ENCODE measurements at places on chromosomes 11 and 22. TPM values are rescaled to one million over a fixed set of nuclear protein-coding genes. Genes with fewer than 3 reads are reported as not detected.

- H3K4me1 ChIP-seq: no peaks in the 10 kb centered on the region
- H3K27me3 ChIP-seq: no peaks in the 10 kb centered on the region
- no peak for DNase-seq
- H3K4me3 ChIP-seq: no peak within 1 kb of the TSS
- no peaks in the 10 kb centered on the region for H3K36me3 ChIP-seq
Measured at GRCh38 chr22:36252754-36253522, at the start of gene APOL1. Gene APOL1, plus strand, starts transcription at chr22:36253133. Its CDS starts 1,823 bp downstream, at chr22:36254956.

- no peaks in the 10 kb centered on the region for H3K27me3 ChIP-seq
- no peak for DNase-seq
- no peak overlapping the region for H3K27ac ChIP-seq
- no peaks in the 10 kb centered on the region for H3K36me3 ChIP-seq
- no peaks in the 10 kb centered on the region for H3K4me1 ChIP-seq
Measured at GRCh38 chr22:19645905-19646304, 68.4 kb upstream of the SEPTIN5 start.

The SLC22A12 gene
- not detected for total RNA-seq

- H3K4me3 ChIP-seq: no peak overlapping the region
- H3K27ac ChIP-seq: no peak overlapping the region
- no peaks in the 10 kb centered on the region for H3K27me3 ChIP-seq
- no peaks in the 10 kb centered on the region for H3K36me3 ChIP-seq
- H3K4me1 ChIP-seq: no peaks in the 10 kb centered on the region
Measured at GRCh38 chr11:2794046-2794967, 91.3 kb downstream of the CDKN1C start.

The APOA1 gene
- total RNA-seq: not detected

DNA sequence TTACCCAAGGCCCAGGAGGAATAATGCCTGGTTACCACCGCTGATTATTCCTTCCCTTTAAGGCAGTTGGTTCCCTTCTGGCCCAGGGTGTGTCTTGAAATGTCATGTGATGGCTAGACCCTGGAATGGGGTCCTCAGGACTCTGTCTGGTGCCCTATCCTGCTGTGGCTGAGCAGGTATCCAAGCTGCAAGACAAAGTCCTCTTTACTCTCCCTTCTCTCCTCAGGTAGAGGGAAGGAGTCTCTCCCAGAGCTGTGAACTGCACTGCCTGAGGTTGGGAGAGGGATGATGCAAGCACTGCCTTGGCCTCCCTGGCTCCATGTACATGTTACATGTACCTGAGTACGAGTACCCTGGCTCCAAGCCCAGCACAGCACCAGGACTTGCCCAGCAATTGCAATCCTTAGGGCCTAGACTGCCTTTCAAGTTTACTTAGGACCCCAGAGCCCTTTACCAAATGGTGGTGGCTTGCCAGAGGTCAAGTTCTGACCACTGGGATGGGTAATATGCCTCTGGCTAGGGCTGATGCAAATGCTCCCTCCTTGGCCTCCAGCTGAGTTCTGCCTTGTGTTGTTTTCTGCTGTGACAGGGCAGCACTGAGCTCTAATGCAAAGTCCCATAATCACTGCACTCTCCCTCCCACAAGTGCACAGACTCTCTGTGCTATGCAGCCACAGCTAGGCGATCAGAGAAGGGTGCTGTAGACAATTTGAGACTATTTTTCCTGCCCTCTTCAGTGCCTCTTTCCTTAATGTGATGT, 20.7 kb upstream of the AQP11 start:
- H3K36me3 ChIP-seq: no peaks in the 10 kb centered on the region
- H3K4me3 ChIP-seq: no peak overlapping the region
- no peaks in the 10 kb centered on the region for H3K27me3 ChIP-seq
- peaks cover 9% of the 10 kb centered on the region for H3K4me1 ChIP-seq
- H3K27ac ChIP-seq: no peak overlapping the region
- DNase-seq: peak; percentile 74

DNA sequence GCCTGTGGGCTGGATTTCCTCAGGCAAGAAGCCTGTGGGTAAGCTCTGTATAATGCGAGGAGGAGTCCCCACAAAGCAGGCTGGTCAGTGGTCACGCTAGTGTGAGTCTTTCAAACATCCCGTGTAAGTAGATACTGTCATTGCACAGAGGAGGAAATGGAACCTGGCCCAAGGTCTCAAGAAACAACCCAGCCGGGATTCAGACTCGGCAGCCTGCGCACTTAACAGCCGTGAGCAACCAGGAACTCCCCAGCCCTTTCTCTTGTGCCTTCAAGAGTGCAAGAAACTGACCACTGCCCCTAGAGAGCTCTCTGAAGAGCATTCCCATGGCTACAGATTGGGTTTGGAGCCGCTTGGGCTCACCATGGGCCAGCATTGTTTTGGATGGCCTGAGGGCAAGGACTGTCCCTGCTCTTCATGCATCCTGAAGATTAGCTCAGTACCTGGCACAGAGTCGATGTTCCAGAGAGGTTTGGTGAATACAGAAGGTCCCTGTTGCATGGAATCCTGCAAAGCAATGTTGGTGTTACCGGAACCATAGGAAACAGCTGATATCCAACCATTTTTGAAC, 6.0 kb downstream of the MPST start:
- peaks cover 10% of the 10 kb centered on the region for H3K4me1 ChIP-seq
- no peak overlapping the region for H3K4me3 ChIP-seq
- DNase-seq: no peak
- H3K27ac ChIP-seq: no peak overlapping the region

The CARD10 gene
- total RNA-seq: 10.0 TPM

GRCh38 chr11:84407091-84407490, 1120.9 kb upstream of the CCDC90B start:
- H3K27ac ChIP-seq: no peak overlapping the region
- H3K36me3 ChIP-seq: no peaks in the 10 kb centered on the region
- no peaks in the 10 kb centered on the region for H3K27me3 ChIP-seq
- H3K4me3 ChIP-seq: no peak overlapping the region
- H3K4me1 ChIP-seq: no peaks in the 10 kb centered on the region

- no peak overlapping the region for H3K4me3 ChIP-seq
- H3K36me3 ChIP-seq: peaks cover 4% of the 10 kb centered on the region
- DNase-seq: peak; percentile 23
- no peaks in the 10 kb centered on the region for H3K4me1 ChIP-seq
Measured at GRCh38 chr11:8102296-8102915, 21.4 kb downstream of the TUB start.

GRCh38 chr11:134252346-134253187, 585 bp downstream of the THYN1 start:
- H3K4me1 ChIP-seq: no peaks in the 10 kb centered on the region
- DNase-seq: no peak
- peak overlapping the region; percentile 39 for H3K27ac ChIP-seq

DNA sequence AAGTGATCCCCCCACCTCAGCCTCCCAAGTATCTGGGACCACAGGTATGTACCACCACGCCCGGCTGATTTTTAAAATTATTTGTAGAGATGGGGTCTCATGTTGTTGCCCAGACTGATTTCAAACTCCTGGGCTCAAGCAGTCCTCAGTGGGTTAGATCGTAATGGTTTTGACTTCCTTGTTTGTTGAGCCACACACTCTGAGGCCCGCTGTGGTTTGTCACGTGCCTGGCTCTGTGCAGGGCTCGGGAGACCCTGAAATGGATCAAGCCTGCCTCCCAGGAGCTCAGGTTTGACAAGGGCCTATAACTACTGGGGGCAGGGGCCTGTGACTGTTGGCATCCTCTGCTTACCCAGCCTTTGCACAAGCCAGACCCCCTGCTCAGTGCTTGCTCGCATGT, 68.1 kb downstream of the MPPED1 start:
- no peaks in the 10 kb centered on the region for H3K27me3 ChIP-seq
- H3K27ac ChIP-seq: no peak overlapping the region
- H3K4me1 ChIP-seq: no peaks in the 10 kb centered on the region
- DNase-seq: no peak
- no peak overlapping the region for H3K4me3 ChIP-seq

The PITPNM1 gene
- total RNA-seq: 17.6 TPM

GRCh38 chr22:39917776-39918495, 17.1 kb downstream of the GRAP2 start:
- H3K36me3 ChIP-seq: no peaks in the 10 kb centered on the region
- DNase-seq: no peak
- H3K27ac ChIP-seq: no peak overlapping the region
- H3K4me3 ChIP-seq: no peak overlapping the region
- H3K27me3 ChIP-seq: no peaks in the 10 kb centered on the region

GRCh38 chr11:45252134-45252856, 33.8 kb downstream of the SYT13 start:
- H3K27ac ChIP-seq: no peak overlapping the region
- no peaks in the 10 kb centered on the region for H3K27me3 ChIP-seq
- H3K4me3 ChIP-seq: no peak overlapping the region
- peak; percentile 46 for DNase-seq
- no peaks in the 10 kb centered on the region for H3K4me1 ChIP-seq

DNA sequence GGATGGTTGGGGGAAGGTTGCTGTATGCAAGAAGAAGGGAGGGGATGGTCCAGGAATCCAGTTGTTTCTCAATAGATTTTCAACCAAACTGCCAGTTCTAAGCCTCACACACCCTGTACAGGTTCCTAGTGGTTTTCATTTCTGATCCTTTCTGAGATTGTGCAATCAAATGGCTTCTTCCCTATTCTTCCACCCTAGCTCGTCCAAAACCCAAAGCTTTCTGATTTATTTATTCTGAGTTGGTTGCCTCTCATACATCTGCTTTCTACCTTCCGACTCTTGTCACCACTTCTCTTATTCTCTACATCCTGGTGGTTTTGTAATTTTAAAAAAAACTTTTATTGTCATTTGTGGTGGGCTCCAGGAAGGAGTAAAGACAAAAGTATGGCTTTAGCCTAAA, 12.6 kb downstream of the OR5A2 start:
- DNase-seq: no peak
- no peaks in the 10 kb centered on the region for H3K36me3 ChIP-seq
- no peak overlapping the region for H3K4me3 ChIP-seq
- no peak overlapping the region for H3K27ac ChIP-seq
- H3K4me1 ChIP-seq: no peaks in the 10 kb centered on the region

The DRG1 gene
- 30.6 TPM for total RNA-seq

- no peaks in the 10 kb centered on the region for H3K4me1 ChIP-seq
- DNase-seq: no peak
- no peak overlapping the region for H3K27ac ChIP-seq
- H3K36me3 ChIP-seq: no peaks in the 10 kb centered on the region
- H3K27me3 ChIP-seq: no peaks in the 10 kb centered on the region
Measured at GRCh38 chr11:90916706-90917105, 693.9 kb upstream of the CHORDC1 start.

DNA sequence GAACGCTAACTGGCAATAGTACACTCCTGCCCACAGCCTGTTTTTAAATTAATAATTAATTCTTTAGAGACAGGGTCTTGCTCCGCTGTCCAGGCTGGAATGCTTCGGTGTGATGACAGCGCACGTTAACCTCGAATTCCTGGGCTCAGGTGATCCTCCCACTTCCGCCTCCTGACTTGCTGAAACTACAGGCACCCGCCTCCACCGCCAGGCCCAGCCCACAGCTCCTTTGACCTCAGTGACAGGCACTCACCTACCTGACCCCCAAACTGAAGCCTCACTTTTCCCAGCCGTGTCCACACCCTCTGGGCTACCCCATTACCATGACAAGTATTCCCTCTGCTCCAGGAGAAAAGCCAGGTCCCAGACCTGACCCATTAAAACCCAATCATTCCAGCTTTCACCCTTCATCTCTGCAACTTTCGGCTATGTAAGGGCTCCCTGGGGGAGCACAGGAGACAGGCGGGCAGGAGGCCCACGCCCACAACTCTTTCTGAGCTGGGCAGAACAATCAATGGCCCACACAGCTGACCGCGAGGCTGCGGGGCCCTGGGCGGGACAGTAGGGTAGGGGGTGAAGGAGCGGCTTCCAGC, 730 bp downstream of the LMNTD2 start:
- peaks cover 9% of the 10 kb centered on the region for H3K4me1 ChIP-seq
- H3K27ac ChIP-seq: peak overlapping the region; percentile 97
- DNase-seq: peak; percentile 68
- peak overlapping the region; percentile 98 for H3K4me3 ChIP-seq
- no peaks in the 10 kb centered on the region for H3K36me3 ChIP-seq
- no peaks in the 10 kb centered on the region for H3K27me3 ChIP-seq

DNA sequence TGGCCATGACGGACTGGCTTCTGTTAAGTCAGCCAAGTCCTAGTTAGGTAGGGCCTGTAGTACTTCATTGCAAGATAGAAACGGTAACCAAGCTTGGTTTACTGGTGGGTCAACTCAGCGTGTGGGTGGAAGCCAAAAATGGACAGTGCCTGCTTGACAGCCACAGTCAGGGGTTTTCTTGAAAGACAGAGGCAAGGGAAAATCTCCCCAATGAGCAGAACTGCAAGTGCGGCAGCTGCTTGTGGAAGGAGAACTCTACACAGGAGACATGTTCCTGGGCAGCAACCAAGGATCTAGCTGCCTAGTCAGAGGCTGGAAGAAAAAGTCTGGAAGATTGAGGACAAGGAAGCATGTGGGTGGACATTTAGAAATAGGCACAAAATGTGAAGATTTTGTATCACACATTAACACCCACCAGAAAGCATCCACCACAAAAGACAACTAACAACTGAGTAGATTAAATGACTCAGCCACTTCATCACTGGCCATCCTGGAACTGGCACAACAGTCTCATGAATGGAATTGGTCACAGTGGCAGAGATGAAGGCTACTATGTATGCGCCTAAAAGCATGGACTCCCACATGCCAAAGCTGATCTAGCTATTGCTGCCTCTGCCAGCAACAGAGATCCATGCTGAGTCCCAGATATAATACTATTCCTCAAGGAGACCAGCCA, 40.9 kb upstream of the SCUBE2 start:
- no peak overlapping the region for H3K27ac ChIP-seq
- H3K4me3 ChIP-seq: no peak overlapping the region
- no peak for DNase-seq
- H3K27me3 ChIP-seq: no peaks in the 10 kb centered on the region

- no peaks in the 10 kb centered on the region for H3K27me3 ChIP-seq
- no peaks in the 10 kb centered on the region for H3K36me3 ChIP-seq
- no peaks in the 10 kb centered on the region for H3K4me1 ChIP-seq
- H3K27ac ChIP-seq: no peak overlapping the region
Measured at GRCh38 chr11:15053191-15053685, 20.2 kb upstream of the CALCB start.

GRCh38 chr11:16469968-16470367, 113.6 kb upstream of the SOX6 start:
- H3K27ac ChIP-seq: no peak overlapping the region
- H3K27me3 ChIP-seq: no peaks in the 10 kb centered on the region
- no peak overlapping the region for H3K4me3 ChIP-seq
- no peak for DNase-seq
- no peaks in the 10 kb centered on the region for H3K36me3 ChIP-seq

DNA sequence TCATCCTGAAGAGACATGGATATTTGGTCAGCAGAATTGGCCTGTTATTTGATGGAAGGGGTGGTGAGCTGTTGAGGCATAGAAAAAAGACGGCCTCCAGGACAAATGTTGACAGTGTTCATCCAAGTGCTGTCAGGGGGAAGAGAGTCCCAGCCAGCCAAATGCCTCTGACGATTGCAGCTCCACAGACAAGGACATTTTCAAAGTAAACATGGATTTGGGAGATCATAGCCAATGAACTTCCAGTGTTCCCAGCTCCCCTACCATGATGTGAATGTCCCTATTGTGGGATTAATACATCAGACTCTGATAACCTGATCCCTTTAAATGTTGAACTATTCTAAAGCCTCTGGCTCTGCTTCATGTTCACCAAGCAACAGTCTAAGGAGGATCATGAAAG, 31.2 kb upstream of the PSMA1 start:
- no peaks in the 10 kb centered on the region for H3K27me3 ChIP-seq
- H3K27ac ChIP-seq: no peak overlapping the region
- no peak overlapping the region for H3K4me3 ChIP-seq

The PNPLA3 gene
- 0.17 TPM for total RNA-seq

- H3K36me3 ChIP-seq: no peaks in the 10 kb centered on the region
- no peaks in the 10 kb centered on the region for H3K27me3 ChIP-seq
- peak; percentile 53 for DNase-seq
- H3K4me1 ChIP-seq: peaks cover 33% of the 10 kb centered on the region
- no peak overlapping the region for H3K4me3 ChIP-seq
Measured at GRCh38 chr11:68012843-68013610, 2.9 kb downstream of the ALDH3B1 start.
